Activated CD4-positive, alpha-beta memory T cell treated with anti-CD3 and anti-CD28 coated beads, Interleukin-2, amount 10 ng/mL, durations not matched to agents 7 days and 5 days (primary cell): ENCODE measurements at places on chromosomes 4 and X. TPM values are rescaled to one million over a fixed set of nuclear protein-coding genes. Genes with fewer than 3 reads are reported as not detected.

- H3K4me3 ChIP-seq, result no peak overlapping the region
- H3K4me1 ChIP-seq, result peaks cover 2% of the 10 kb centered on the region
- H3K27me3 ChIP-seq, result peaks cover 11% of the 10 kb centered on the region
- no peak overlapping the region for H3K27ac ChIP-seq
- no peak for DNase-seq
These were observed 43.3 kb upstream of the GPR173 start for GRCh38 chrX:53005327-53005726.

The CHRNA9 gene
- not detected for total RNA-seq

DNA sequence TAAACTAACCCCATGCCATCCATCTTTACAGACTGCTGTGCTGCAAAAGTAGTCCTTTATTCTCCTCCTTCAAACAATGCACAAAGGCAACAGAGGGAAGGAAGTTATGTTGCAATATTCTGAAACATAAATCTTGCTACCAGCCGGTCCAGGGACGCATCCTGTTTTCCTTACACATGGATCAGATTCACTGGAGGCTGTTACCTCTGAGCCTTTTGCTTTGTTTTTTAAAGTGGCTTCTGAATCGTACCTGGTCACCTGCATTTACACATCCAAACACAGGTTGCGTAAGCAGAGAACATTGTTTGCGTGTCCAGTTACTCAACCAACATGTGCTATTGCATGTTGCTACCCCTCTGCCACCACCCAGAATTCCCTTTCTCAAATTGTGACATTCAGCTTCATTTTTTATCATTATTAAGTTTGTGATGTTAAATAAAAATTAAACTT, 8.8 kb downstream of the PPARGC1A start:
- no peaks in the 10 kb centered on the region for H3K27me3 ChIP-seq
- H3K4me3 ChIP-seq, result no peak overlapping the region
- no peaks in the 10 kb centered on the region for H3K4me1 ChIP-seq
- no peak overlapping the region for H3K27ac ChIP-seq
- no peaks in the 10 kb centered on the region for H3K36me3 ChIP-seq

- H3K4me3 ChIP-seq, result no peak overlapping the region
- DNase-seq, result no peak
- H3K4me1 ChIP-seq, result no peaks in the 10 kb centered on the region
- peaks cover 32% of the 10 kb centered on the region for H3K27me3 ChIP-seq
These were observed 237.9 kb downstream of the MAML3 start for GRCh38 chr4:139916041-139916440.

GRCh38 chr4:145552181-145552822, 66.9 kb upstream of the MMAA start:
- no peaks in the 10 kb centered on the region for H3K36me3 ChIP-seq
- H3K4me1 ChIP-seq, result peaks cover 4% of the 10 kb centered on the region
- no peaks in the 10 kb centered on the region for H3K27me3 ChIP-seq
- no peak for DNase-seq
- no peak overlapping the region for H3K27ac ChIP-seq

DNA sequence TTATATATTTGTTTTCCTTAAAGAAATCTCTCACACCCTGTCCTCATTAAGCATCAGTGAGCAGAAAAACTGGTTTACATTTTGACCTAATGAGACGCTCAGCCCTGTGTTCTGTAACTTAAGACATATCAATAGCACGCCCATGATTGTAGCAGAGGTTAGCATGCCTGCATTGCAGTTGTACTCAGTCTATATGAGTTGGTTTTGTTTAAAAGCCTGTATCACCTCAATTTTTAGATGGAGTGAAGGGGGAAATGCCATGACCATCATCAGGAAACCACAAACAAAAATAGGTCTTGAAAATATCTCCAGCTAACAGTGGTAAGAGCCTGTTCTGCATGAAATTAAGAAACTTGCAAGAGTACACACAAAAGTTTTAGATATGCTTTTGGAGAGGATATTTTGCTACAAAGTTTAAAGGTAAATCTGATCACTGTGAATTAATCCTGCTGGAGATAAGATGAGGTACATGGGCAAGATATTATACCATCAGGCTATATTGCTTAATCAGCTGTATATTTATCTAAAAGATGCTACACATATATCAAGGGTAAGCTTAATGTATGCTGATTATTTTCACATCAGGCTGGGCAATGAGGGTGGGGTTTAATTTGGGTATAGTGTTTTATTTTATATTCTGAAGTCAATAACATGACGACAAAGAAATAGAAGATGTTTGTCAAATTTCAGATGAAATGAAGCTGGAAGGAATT, 13.1 kb upstream of the COQ2 start:
- no peak for DNase-seq
- no peaks in the 10 kb centered on the region for H3K27me3 ChIP-seq
- H3K36me3 ChIP-seq, result peaks cover 35% of the 10 kb centered on the region
- H3K4me3 ChIP-seq, result no peak overlapping the region
- H3K27ac ChIP-seq, result peak overlapping the region; percentile 75

The DIAPH2 gene
- total RNA-seq, result 11.8 TPM

GRCh38 chrX:101659601-101660063, at the start of gene ARMCX2:
Gene ARMCX2 (minus strand): TSS chrX:101659850. CDS start chrX:101657588, 2,262 bp downstream.
- H3K27ac ChIP-seq, result no peak within 1 kb of the TSS
- H3K27me3 ChIP-seq, result peaks cover 10% of the 10 kb centered on the region

DNA sequence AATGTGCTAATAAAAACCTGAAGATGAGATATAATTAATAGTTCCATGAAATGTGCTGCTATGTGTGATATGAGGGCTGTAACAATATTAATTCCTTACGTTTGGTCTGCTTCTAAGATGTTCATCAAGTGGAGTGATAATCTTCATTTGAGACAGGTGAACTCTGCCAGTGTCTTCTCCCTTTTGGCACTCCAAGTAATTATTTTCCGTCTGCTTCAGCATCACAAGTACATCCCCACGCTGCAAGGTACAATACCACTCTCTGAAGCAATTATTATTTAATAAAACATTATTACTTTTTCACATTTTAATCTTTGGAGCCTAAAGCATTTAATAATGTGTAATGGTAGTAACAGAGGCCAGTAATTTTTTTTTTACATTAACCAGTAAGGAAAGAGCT, 44.4 kb downstream of the RPS3A start:
- H3K36me3 ChIP-seq, result no peaks in the 10 kb centered on the region
- no peak overlapping the region for H3K27ac ChIP-seq
- H3K4me3 ChIP-seq, result no peak overlapping the region
- no peaks in the 10 kb centered on the region for H3K27me3 ChIP-seq
- no peaks in the 10 kb centered on the region for H3K4me1 ChIP-seq

- no peaks in the 10 kb centered on the region for H3K36me3 ChIP-seq
- no peak overlapping the region for H3K4me3 ChIP-seq
- H3K27ac ChIP-seq, result no peak overlapping the region
- no peak for DNase-seq
- no peaks in the 10 kb centered on the region for H3K27me3 ChIP-seq
These were observed 1327.4 kb downstream of the FSTL5 start for GRCh38 chr4:160836431-160836830.
